ENCODE measurements at places on chromosomes 3 and 15.
A peak's percentile ranks its signal among the peaks of the same experiment; 100 is the strongest.

DNA sequence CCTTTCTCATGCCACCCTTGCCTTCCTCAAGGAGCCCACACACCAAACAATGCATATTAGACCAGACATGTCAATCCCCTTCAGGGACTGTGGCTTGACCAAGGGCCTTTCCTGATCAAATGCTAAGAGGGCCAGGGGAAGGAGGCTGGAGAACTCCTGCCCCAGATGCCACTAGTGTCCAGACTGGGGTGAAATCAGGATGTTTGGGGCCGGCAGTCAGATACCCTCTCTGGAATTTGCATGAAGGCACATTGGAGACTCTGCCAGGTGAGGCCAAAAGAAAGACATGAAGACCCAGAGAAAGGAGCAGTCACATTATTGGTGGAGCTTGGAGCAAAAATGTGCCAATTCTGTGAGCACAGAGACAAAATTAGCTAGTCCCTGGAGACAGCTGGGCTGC, 154.1 kb downstream of the TLE3 start:
- no peak for DNase-seq

DNA sequence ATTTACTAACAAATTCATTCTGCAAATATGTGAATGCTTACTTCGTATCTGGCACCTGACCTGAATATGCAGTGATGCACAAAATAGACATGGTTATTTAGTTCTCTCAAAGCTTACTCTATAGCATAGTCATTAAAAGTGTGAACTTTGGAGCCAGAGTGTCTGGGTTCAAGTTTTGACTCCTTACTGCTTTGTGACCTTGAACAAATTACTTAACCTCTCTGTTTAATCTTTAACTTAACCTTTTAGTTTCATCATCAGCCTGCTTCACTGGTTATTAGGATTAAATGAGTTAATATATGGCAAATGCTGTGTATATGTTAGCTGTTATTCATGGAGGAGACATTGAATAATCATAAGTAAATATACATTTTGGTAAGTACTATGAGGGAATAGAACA, 12.1 kb upstream of the MGA start:
- no peak for DNase-seq

DNA sequence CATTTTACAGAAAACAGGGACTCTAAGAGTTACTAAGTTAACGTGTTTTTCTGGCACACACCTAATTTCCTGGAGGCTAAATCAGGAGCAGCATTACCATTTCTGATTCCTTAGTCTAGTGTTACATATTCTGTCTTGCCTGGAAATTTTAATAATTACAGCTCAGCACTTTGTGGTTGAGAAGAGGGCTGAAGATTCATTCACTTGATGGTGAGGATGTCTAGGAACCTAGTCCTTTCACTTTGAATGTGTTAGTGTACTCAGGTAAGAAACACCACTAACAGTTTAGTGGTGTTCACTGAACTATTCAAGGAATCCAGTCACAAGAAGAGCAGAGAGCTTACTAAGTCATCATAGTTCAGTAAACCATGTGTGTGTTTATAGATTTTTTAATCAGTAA, 102.8 kb downstream of the STT3B start:
- DNase-seq: no peak

- no peak for DNase-seq
These were observed 135.0 kb downstream of the STAG1 start for GRCh38 chr3:136617198-136617597.

DNA sequence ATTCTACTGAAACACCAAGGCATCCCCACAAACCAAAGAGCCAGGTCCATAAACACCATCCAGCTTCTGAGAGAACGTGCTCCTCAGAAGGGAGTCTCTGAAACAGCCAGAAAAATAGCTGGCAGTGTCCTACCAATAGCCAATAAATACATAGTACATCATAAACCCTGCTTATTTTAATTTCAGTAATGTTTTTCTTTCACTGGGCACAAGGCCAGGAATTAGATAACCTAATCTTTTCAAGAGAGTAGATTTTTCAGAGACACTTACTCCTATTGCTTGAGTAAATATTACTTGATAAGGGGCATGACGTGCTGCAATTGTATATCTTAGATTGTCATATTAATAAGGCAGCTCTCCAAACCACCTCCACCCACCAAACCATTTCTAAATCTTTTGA, 22.7 kb downstream of the GADL1 start:
- no peak for DNase-seq

DNA sequence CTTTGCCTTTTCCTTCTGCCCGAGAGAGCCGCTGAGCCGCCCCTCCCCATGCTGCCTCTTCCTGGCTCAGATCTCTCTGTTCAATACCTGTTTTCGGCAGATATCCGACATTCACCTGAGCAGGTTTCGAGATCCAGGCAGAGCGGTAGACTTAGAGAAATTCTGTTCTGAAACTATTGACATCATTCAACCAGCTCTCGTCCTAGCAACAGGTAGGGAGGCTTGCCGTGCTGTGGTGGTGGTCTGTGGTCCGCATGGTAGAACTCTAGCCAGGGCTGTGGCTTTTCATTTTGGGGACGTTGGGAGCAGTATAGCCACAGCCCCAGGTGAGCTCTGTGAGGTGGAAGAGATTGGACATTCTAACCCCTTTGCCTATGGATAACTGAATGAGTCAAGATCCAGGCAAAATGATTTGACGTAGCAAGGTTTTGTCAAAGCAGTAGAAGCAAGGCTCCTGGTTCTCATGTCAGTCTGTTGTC, 810 bp downstream of the TMEM62 start:
- no peak for DNase-seq

DNA sequence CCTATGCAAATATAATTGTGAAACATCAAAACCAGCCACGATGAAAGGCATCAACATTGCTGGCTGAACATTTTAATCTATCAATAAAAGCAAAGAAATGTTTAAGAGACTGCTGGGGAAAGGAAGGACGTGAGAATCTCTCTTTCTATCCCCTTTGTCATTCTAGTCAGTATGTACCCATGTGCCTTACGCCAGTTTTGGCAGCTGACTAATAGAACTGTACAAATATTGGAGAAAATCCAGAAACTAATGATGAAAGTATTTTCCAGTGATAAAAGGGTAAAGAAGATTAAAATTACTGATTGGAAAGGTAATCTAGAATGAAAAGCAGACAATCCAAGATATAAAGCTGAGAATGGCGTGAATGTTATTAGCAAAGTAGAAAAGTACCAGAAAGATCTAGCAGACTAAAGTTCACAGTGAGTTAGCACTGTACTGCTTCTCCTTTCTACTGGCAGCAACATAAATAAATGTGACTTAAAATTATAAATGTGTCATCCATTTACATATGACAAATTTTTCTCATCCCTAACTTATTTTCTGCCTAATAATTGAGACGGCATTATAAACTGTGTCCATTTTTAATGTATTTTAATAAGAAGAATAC, 401.9 kb upstream of the CNTN4 start:
- no peak for DNase-seq

DNA sequence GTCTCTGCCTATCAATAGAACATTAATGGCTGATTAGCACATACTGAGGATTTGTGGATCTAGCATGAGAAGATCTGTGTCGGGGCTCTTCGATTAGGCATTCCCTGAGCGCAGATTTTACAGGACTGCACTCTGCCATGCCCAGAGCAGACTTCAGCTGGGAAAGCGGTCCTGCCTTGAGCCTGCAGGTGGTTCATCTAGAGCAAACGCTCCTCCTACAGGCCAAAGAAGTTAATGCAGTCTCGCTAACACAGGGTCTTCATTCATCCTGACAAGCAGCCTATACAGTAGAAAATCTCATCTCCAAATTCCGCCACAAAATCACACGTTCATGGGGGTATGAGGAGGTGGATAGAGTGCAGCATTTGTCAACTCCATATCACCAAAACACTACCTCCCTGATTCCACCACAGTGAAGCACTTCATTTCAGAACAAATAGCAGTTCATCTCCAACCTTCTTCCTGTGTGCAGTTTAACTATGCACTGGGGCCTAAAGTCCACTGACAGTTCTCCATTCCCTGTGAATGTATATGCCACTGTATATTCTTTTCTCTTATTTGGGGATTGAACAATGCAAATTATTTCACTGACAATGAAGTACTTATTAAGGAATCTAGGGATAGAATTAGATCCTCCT, 405.8 kb downstream of the IGSF11 start:
- peak; percentile 74 for DNase-seq

DNA sequence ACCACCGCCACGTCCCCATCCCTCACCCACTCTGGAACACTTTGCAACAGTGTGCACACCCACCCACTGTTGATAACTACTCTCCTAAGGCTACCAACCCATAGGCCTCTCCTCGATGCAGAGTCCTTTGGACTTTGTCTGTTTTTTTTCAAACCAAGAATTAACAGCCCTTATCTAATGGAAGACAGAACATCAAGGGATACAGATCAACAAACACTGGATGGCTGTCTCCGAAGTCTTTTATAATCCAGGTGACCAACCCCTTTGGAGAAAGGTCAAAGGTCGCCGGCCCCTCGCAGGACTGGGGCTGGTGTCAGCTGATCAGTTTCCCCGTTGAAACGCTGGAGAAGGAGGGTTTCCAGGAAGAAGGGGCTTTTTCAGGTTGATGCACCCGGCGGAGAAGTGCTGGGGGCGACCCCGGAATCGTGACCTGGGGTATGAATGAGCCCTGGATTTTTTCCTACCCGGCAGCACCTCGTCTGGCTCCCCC, 532 bp downstream of the B4GALT4 start:
- DNase-seq: no peak

DNA sequence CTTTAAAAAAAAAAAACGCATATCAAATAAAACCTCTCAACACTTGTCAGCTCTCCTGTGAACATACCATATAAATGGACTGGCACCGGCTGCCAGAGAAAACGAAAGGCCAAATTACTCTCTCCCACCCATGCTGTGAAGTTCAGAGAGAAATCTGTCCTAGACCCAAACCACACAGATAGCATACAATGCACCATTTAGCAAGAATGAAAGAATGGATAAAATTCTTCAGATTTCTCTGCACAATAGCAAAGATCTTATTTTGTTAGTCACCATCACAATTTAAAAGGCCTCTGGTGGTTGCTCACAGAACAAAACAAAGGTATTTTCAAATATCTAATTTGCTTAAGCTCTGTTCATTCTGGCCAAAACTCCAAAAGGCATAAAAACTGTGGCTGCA, 93.9 kb upstream of the BHLHE40 start:
- no peak for DNase-seq

DNA sequence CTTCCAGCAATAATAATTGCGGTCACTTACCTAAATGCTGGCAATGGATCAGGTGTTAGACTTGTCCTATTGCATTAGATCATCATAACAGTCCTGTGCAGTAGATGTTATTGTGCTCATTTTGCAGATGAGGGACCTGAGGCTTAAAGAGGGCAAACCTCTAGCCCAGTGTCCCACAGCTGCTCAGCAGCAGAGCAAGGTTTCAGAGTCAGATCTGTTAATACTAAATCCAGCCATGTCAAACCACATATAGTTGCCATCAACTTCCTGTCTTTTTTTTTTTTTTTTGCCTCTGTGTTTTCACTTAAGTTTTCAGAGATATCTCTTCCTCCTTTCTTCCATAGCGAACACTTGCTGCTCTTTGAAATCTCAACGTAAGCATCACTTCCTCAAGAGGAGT, 12.1 kb downstream of the FEZF2 start:
- no peak for DNase-seq

DNA sequence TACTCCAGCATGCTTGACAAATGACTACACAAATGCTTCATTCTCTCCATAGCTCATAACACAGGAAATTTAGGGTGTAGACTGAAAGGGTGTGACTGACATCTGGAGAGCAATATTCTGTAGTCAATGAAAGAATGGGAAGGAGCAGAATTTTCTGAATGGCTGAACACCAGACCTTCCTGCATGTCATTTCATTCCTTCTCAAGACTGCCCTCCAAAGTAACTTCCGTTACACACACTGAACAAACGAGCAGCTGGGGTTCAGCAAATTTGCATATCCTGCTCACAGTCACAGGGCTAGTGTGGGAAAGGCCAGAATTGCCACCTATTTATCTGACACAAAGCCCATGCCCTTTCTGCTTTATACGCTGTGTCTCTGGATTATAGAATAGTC, 325.0 kb upstream of the CFAP20DC start:
- DNase-seq: no peak

- no peak for DNase-seq
These were observed 155.0 kb downstream of the DUT start for GRCh38 chr15:48486228-48486627.

- no peak for DNase-seq
These were observed 75.0 kb downstream of the GABRB3 start for GRCh38 chr15:26697913-26698312.

GRCh38 chr3:61094608-61095007, 156.6 kb downstream of the FHIT start:
- DNase-seq: no peak

- no peak for DNase-seq
These were observed 12.8 kb downstream of the ALDH1L1 start for GRCh38 chr3:126167566-126167965.

GRCh38 chr3:73716418-73716817, 91.7 kb upstream of the PDZRN3 start:
- DNase-seq: no peak

DNA sequence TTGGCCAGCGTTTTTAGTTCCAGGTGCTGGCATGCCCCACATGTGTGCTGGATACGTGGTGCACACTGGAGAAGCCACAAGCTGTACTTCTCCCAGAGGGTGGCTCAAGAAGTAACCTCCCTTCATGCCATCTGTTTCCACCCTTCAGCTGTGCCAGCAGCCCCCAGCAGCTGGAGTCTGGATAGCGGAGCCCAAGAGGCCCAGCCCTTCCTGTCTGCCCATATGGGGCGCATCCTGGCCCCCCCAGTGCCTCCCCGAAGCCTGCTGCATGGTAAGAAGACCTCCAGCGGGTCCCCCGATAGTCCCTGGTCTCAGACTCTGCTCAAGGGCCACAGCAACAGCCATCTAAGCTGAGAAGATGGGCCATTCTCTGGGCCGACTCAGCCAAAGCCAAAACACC, 5.8 kb upstream of the MANF start:
- no peak for DNase-seq

GRCh38 chr3:88149101-88149508, 654 bp upstream of the C3orf38 start:
- DNase-seq: peak; percentile 47

DNA sequence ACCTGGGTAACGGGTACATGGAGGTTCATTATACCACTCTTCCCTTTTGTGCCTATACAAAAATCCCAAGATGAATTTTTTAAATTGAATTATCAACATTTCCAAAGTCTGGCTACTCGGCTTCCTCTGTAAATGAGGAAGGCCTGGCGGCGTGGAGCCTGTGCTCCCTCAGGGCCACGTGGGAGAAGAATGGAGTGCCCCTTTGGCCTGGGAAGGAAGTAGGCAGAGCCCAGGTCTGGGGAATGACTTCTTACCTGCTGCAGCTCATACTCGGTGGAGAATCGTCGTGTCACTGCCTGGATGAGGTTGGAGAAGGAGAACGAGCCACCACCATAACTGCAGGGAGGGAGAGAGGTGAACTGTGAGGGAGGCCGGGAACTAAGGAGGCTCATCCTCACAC, 14.1 kb downstream of the MESP2 start:
- no peak for DNase-seq

GRCh38 chr15:90884719-90885431, 571 bp downstream of the FES start:
- DNase-seq: no peak

- DNase-seq: no peak
These were observed 86.6 kb downstream of the MSL2 start for GRCh38 chr3:136109499-136109898.

GRCh38 chr3:169509780-169510692, 153.5 kb downstream of the MECOM start:
- no peak for DNase-seq

Data from SHP77 treated with DMSO at 0.1 percent for 48 hours (cell line).